Immature natural killer cell (primary cell): ENCODE measurements at places on chromosomes 2 and 18.
A peak's percentile ranks its signal among the peaks of the same experiment; 100 is the strongest.

- DNase-seq: no peak
Measured at GRCh38 chr2:19579461-19579860, 221.0 kb upstream of the OSR1 start.

GRCh38 chr2:242031481-242032019 lies 162.0 kb downstream of the RTP5 start:
- DNase-seq: peak; percentile 80

- no peak for DNase-seq
Measured at GRCh38 chr2:199364153-199364552, 93.6 kb downstream of the SATB2 start.

DNA sequence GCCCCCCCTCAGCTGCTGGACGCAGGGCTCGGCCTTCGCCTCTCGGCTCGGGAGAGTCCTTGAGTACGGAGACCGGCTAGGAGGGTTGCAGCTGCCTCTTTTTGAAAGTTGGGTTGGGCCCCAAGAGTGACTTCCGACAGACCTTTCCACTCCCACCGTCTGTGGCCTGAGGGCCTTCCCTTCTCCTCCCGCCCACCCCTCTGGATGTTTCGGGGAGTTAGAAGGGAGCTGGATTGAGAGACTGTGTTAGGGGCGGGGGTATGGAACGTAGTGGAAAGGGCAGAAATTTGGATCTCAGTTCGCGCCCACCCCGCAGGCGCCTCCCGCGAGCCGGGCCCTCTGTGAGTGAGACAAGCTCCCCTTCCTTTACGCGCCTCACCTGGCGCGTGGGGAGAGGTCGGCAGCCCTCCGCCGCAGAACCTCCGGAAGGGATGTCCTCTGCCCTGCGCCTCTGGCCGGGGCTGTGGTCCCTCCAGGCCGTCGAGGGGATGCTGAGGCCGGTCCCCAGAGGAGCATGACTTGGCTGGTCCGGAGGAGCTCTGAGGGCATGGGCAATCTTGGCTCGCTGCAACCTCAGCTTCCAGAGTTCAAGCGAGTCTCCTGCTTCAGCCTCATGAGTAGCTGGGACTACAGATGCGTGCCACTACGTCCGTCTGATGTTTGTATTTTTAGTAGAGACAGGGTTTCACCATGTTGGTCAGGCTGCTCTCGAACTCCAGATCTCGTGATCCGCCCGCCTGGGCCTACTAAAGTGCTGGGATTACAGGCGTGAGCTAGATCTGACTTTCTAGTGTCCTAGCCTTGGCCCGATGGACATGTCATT lies 15.9 kb downstream of the C2orf74 start:
- peak; percentile 32 for DNase-seq

- DNase-seq: no peak
Measured at GRCh38 chr18:69400253-69400975, at the start of gene DOK6. DOK6 (plus strand) TSS chr18:69400888.

DNA sequence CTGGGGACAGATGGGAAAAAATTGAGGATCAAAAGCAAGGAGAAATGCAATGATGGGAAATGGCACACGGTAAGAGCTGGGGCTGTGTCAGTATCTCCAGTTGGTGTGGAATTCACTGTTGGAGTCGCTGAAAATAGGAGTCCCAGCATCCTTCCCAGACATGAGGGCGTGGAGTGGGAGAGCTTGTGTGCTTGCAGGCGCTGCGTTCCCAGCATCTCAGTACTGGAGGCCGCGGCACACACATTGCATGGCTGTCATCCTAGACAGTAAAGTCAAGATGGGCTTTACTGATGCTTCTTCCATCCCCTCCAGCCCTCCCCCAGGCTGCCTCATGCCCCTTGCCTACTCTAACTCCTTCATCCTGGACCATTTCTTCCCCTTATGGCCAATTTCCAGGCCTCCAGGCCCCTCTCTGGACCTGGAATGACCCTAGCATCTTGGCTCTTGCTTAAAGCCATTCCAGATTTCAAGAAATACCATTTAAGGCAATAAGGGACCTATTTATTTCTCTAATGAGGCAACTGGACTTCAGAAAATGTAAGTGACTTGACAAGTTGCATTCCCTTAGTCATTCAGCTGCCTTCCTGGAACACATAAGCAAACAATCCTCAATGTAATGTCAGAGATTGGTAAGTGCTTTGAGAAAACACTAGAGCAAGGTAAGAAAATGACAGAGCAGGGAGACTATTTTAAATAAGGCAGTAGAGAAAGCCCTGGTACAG lies 70.5 kb upstream of the TTC39C start:
- DNase-seq: no peak

DNA sequence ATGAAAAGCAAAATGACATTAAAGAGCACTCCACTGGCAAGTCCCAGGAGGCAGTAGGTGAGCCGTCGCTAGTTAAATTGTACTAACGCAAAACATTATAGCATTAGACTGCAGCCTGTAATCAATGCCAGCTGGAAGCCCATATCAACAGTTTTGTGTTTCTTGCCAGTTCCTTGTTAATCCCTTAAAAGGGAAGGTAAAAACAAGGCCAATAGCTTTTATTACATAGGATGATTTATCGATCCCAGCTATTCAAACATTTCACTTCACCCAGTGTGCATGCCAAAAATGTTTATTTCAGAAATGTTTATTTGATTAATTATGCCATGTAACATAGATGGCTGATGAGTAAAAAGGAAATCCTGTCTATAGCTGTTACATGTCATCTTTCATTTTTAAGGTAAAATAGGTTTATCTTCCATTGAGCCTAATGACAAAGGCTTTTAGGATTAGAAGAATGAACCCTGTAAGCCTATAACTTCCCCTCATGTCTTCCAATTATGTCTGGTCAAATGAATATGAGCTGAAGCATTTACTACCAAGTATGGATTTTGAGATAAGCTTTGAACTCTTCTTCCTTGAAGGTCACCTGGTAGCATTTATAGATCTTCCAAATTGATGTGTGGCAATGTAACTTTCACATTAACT lies 591.2 kb downstream of the RNF144A start:
- no peak for DNase-seq

DNA sequence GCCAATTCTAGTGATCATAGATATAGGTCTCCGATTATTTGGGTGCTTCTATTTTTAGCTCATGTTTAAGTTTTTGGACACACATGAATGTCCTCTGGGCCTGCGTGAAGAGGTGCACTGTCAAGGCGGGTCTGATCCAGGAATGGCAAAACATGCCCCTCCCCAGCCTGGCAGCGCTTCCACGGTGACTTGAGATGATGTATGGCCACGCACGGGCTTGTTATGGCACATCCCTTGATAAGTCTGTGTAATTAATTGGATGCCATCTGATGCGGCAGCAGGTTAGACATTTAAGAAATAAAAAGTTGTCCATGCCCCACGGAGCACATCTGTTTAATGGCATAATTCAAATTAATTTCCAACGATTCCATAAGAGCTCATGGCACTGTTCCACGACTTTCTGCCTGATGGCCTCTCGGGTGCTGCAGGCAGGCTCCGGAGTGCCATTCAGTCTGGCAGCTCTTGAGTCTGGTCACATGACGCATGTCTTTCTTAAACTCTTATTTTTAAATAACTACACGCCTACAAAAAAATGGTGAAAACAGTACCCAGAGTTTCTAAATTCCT lies 151.4 kb downstream of the ACKR3 start:
- no peak for DNase-seq

DNA sequence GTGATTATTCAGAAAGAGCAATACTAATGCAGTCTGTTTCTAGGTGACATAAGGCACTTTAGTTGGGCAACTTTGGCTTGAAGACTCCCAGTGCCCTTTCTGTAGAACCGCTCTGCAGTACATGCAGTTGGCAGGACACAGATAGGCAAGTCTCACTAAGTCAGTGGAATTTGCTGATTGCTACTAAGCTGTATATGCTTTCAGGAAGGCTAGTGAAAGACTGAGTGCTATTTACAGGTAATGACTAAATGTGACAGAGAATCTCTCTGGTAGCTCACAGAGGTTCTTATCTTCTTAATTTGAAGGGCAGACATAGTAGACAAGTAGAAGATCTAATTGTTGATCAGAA lies 243.0 kb downstream of the WDPCP start:
- DNase-seq: no peak

GRCh38 chr2:206978746-206979145 lies 39.4 kb downstream of the CPO start:
- no peak for DNase-seq

- no peak for DNase-seq
Measured at GRCh38 chr2:191601060-191601459, 76.9 kb upstream of the NABP1 start.

- no peak for DNase-seq
Measured at GRCh38 chr2:75949385-75950030, 238.8 kb upstream of the GCFC2 start.

- no peak for DNase-seq
Measured at GRCh38 chr2:152661076-152661475, 56.2 kb downstream of the PRPF40A start.

GRCh38 chr18:62928326-62928725 lies 213.0 kb downstream of the PHLPP1 start:
- no peak for DNase-seq

DNA sequence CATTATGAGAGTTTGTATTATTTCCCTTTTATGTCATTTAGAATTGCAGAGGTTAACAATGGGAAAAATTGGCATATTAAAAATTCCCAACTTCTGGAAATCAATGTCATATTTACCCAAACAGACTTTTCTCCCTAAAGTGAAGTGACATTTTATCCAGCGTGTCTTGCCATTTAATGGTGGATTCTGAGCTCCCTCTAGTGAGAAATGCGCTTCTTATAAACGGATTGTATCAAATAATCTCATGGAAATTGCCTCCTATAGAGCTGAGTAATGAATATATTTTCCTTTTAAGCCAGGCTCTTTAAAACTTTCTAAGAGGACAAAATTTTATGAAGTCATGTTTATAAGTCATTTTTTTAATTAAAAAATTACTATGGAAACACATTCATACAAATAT lies 5.7 kb upstream of the GCFC2 start:
- no peak for DNase-seq

GRCh38 chr2:172311921-172312345 lies 115.5 kb upstream of the ITGA6 start:
- no peak for DNase-seq

GRCh38 chr2:133157141-133157540 lies 411.1 kb downstream of the NCKAP5 start:
- no peak for DNase-seq

DNA sequence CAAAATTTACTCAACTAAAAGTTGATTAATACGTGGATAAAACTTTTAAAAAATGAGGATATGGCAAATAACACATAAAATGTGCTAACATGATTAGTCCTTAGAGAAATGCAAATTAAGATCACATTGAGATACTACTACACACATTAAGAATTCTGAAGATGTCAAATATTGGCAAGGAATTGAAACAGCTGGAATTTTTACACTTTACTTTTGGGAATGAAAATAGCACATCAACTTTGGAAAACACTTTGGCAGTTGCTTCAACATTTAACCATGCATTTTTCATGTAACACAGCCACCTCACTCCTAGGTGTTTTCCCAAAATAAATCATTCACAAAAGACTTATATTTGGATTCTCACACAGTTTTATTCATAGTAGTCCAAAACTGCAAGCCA lies 687.9 kb upstream of the SETBP1 start:
- DNase-seq: no peak

DNA sequence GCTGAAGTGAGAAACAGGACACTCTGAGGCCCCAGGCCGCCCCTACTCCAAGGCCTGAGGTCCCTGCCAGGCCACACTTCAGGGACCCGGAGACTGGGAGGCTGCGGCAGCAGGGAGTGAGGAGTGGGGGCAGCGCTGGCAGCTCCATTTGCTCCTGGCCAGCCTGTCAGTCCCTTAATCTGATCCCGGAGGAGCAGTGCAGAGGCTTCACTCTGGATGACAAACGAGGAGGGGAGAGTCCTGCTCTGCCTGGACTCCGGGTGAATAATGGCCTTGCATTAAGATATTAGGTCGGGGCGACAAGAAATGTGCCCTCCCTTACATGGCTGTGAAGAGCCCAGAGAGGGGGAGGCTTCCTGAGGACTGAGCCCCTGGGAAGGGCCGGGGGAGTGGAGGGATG lies 14.3 kb upstream of the PRSS56 start:
- no peak for DNase-seq

DNA sequence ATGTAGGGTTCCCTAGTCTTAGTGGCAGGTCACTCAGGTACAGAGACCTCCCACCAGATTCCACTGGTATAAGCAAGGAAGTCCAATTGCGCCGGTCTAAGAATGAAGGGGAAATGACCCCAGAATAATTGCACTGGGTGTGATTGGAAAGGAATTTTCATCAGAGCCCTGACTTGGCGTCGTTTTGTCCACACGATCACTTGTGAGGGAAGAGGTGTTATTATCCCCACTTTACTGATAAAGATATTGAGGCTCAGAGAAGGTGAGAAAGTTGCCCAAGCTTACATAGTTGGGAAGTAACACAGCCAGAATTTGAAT lies 61.5 kb downstream of the CIB4 start:
- no peak for DNase-seq

GRCh38 chr2:113685471-113685870 lies 58.4 kb downstream of the RABL2A start:
- DNase-seq: no peak

GRCh38 chr2:128742467-128742866 lies 423.8 kb upstream of the HS6ST1 start:
- no peak for DNase-seq

GRCh38 chr18:74733598-74733997 lies 135.9 kb downstream of the ZNF407 start:
- DNase-seq: no peak

GRCh38 chr2:113116100-113116958 lies 11.1 kb upstream of the IL1RN start:
- DNase-seq: no peak

DNA sequence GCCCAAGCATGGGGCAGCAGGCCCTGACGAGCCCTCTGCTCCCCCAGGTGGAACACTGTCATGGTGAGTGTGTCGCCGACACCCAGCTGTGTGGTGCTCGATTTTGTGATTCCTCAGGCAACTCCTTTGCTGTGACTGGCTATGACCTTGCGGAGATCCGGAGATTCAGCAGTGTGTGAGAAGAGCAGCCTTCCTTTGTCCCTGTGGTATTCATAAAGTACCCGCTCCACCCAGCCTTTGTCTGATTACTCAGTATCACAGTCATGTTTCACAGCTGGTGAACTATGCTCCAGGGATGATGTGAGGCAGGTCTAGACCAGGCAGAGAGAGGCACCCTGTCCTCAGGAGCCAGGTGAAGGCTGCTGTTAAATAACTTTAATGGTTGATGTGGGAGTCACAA lies 4.0 kb downstream of the WDR54 start:
- DNase-seq: no peak

DNA sequence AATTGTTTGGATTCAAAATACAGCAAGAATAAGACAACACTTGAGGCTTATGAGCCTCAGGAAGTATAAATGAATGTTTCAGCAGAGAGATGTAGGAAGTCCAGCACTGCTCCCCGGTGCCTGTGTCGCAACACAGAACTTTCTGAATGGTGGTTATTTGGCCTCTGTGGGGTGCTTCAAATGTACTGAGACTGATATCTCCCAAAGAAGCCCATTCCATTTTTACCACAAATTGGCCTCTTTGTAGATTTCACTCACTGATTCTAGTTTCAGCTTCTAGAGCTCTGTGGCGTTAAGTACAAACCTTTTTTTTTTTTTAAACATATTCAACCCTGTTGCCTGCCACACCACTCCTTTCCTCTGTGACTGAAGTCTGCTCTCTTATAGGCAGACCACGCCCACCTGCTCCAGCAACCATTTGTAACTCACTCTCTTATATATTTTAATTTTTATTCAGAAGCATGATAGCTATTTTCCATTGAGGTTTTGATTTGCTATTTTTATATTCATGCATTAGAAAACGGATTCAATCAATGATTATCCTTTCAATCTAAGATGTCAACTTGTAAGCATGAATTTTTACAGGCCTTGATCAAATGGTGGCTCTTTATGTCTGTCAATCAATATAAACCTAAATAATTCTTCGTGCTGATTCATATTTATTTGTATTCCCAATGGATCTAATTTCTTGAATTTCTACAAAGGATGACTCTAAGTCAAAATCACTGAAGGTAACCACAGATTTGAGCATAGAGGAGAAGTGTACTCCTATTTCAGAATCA lies 277.1 kb upstream of the CCDC68 start:
- DNase-seq: no peak
